ENCODE measurements at places on chromosomes 16 and 17. TPM values are rescaled to one million over a fixed set of nuclear protein-coding genes. Genes with fewer than 3 reads are reported as not detected.

- peak; percentile 92 for DNase-seq
Measured at GRCh38 chr17:42586514-42587230, 9.1 kb upstream of the PSMC3IP start.

The AIPL1 gene
- polyA plus RNA-seq = not detected

DNA sequence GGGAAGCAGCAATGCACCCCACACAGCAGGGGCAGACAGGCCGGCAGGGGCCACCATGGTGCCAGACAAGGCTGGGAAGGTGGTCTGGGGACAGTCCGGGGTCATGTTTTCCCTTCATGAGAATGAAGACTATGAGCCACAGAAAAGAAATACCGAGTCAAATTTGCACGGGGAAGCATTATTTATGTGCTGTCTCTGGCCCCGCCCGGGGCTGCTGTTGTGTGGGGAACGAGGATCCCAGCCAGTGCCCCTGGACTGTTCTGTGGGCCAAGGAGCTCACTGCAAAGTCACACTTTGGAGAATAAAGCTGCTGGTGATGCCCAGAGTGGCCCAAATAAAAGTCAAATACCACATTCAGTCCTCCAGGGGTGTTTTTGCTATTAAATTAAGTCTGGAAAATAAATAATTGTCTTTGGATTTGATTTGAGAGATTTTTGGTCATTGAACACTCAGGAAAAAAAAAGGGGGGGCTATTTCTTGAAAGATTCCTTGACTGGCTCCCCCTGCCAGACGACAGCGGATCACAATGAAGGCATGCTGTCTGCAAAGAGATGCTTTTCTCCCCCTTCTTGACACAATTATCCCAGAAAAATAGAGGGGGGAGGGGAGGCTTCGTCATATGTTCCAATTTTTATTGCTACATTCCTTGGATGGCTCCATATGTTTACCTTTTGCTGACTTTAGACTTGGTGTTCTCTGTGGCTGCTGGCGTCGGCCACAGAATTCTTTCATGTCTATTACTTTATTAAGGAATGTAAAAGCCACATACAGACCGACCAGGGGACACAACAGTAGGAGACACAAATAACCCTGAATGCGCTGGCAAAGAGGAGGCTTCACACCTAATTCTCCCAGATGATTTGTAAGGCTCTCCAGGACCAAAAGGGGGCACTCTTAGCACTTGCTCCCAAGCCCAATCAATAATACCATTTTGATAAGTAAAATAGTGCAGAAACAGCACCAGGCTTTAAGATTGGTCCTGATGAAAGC, 27.1 kb upstream of the ANKFN1 start:
- DNase-seq = peak; percentile 17

GRCh38 chr16:74463888-74464287, 42.6 kb upstream of the CLEC18B start:
- no peak for DNase-seq

DNA sequence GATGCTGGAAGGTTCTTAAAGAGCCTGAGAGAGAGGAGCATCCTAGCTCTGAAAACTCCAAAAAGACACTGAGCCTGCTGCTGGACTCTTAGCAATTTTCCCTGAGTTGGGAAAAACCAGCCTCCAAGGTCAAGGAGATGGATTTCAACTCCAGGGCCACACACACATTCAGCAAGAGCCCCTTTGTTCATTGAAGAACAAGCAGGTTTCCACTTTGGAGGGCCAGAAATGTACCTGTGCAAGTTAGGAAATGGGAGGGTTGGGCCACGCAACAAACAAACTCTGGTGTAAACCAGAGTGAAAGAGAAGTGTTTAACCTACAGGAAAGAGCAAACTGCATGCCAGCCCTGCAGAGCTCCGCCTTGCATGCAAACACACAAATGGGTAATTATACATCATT, 264.8 kb upstream of the RPL38 start:
- DNase-seq = no peak

GRCh38 chr16:69143116-69143515, 10.7 kb downstream of the UTP4 start:
- DNase-seq = no peak

- DNase-seq = no peak
Measured at GRCh38 chr17:61381537-61381936, 18.1 kb upstream of the TBX2 start.

The MGAT5B gene
- 1.8 TPM for polyA plus RNA-seq

- no peak for DNase-seq
Measured at GRCh38 chr17:29633886-29634285, 11.2 kb upstream of the CORO6 start.

DNA sequence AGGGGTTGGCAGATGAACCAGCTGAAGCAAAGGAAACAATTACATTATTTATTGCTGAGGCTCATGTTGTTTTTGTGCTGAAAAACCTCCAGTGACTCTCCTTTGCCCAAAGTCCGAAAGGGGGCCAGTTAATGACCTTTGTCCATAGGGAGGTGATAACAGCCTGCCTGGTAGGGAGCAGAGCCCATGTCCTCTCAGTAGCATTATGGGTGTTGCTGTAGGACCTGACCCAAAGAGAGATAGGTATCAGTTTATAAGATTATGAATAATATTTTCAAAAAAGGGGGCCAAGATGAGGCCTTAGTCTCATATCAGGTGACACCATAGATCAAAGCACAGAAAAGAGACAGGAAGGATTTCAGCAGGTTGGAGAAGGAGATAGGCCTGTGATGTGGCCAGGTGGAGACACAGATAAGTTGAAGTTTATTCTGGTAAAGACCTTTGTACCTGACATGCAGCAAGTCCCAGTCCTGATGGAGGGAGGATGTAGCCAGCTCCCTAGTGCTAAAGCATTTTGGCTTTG, 55.1 kb downstream of the CENPV start:
- DNase-seq = no peak

The CREBBP gene
- polyA plus RNA-seq = 3.2 TPM

- peak; percentile 89 for DNase-seq
Measured at GRCh38 chr16:86566601-86566965, at the start of gene FOXC2. Gene FOXC2 (plus strand): TSS chr16:86566829. CDS start chr16:86567336, 507 bp downstream.

DNA sequence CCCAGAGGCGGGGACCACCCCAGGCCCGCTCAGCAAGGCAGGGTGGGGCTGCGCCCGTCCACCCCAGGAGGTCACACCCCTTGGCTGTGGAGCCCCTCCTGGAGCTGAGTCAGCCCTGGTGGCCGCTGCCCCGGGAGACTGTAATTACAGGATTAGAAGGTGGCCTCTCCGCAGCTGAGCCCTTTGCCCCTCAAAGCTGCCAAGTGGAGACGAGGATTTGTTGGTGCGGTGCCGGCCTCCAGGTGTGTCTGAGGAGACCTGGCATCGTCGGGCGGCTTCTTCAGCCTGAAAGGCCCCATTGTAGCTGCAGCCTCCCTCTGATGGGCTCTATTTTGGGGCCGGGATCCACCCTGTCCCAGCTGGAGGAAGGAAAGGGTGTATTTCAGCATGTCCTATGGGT, 22.7 kb upstream of the SPNS2 start:
- no peak for DNase-seq

The PPM1D gene
- 4.6 TPM for polyA plus RNA-seq

DNA sequence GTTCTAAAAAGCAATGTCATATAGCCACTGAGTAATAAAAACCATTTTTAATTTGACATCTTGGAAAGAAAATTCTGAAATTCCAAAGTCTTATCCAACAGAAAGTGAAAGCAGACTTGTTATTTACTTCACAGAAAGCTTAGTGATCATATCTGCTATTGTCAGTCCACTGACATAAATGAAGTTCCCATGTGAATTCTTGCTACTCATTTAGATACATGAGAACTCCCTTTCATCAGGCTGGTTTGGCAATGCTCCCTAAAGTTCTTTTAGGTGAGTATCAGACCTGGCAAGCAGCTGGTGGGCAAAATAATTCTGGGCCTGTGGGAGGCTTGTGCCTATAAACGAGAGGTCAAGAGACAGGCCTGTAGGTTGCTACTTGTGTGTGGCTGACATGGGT, 23.4 kb downstream of the NME2 start:
- DNase-seq = no peak

DNA sequence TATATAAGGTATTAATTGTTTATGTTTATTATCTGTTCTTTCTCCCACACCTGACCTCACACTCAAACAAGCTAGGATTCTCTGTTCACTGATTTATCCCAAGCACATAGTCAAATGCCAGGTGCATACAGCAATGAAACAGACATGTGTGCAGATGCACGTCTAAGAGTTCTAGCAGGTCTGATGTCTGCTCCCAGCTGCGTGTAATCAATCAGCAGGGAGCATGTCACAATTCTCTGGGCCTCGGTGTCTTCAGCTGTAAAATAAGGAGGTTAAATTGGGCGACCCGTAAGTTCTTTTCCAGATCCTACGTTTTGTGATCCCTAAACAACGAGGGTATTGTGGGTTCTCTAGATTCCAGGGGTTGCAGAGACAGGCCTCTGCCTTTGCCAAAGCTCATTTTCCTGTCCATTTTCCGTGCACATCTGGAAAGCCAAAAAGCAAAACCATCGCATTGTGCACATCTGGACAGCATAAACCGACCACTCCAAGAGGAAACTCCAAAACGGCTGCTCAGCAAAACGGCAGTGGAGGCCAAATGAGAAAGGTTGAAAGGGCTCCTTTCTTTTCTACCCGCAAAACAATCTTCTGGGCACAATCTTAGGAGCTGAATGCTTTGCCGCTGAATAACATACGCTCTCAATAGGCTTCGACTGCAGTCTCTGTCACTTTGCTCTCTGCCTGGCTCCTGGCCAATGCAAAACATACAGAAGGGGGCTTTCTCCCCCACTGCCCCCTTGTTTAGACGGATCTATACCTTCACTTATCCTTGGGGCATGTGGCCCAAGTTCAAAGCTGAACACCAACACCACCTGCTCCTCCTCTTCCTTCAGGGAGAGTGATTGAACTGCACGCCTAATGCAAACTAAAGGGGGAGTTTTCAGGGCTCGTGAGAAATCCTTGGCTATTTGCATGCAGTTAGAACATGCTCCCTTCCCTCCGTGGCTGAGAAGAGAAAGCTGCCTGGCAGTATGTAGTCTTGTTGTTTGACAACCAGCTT, 426.3 kb downstream of the SLC39A11 start:
- DNase-seq = no peak

DNA sequence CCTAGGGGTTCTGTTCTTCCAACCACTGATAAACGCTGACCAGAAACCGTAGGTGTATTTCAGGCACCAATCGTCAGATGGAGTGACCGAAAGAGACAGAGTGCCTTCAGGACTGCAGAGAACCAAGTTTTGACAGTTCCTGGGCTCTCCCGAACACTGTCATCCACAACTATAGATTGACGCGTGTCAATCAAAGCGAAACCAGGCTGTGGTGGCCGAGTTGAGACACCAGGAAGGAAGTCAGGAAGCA, 11.9 kb upstream of the AURKB start:
- no peak for DNase-seq

GRCh38 chr16:29806641-29807425, 504 bp downstream of the MAZ start:
- peak; percentile 50 for DNase-seq

The EVPL gene
- 0.46 TPM for polyA plus RNA-seq

GRCh38 chr17:58968426-58969061, 138.1 kb downstream of the TRIM37 start:
- no peak for DNase-seq

DNA sequence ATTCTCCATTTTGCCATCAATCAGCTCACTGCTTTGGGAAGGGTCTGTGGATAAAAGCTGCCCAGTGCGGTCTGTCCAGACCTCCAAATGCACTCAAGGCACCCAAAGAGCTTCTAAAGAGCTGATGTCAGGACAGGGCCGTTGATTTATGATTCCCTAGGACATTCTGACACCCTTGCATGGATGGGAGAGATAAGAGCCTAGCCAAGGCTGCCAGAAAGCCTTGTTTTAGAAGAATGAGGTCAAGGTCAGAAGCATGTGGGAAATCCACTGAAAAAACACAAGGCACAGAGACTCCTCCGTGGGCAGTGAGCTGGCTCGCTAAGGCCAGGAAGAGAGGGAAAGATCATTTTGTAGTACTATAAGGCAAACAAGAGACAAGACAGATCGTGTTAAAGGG, 214.0 kb downstream of the CDH11 start:
- DNase-seq = no peak

Data from mammary epithelial cell (primary cell).